ENCODE measurements at places on chromosomes 2 and 18. TPM values are rescaled to one million over a fixed set of nuclear protein-coding genes. Genes with fewer than 3 reads are reported as not detected.

The MREG gene
- 2.8 TPM for total RNA-seq

The STAT4 gene
- 0.54 TPM for total RNA-seq

The INPP5D gene
- total RNA-seq: 0.98 TPM

The TMEM200C gene
- total RNA-seq: 0.33 TPM

The CDKL4 gene
- 0.90 TPM for total RNA-seq

All from fibroblast of the aortic adventitia (primary cell).